ENCODE measurements at places on chromosomes 6 and 20.

DNA sequence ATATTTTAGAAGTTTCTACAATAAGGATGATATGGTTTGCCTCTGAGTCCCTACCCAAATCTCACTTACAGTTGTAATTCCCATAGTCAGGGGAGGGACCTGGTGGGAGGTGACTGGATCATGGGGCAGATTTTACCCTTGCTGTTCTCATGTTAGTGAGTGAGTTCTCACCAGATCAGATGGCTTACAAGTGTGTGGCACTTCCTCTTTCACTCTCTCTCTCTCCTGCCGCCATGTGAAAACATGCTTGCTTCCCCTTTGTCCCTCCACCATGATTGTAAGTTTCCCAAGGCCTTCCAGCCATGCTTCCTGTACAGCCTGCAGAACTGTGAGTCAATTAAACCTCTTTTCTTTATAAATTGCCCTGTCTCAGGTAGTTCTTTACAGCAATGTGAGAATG lies 527.5 kb upstream of the ID4 start:
- DNase-seq, result no peak

GRCh38 chr6:170553534-170554012 lies 466 bp upstream of the PSMB1 start:
- no peak for DNase-seq

- no peak for DNase-seq
Measured at GRCh38 chr20:10922941-10923340, 249.1 kb upstream of the JAG1 start.

GRCh38 chr6:54971825-54972224 lies 125.3 kb downstream of the FAM83B start:
- no peak for DNase-seq

- no peak for DNase-seq
Measured at GRCh38 chr20:15320941-15321340, 983.5 kb upstream of the FLRT3 start.

GRCh38 chr6:167906899-167907298 lies 80.2 kb downstream of the AFDN start:
- no peak for DNase-seq

DNA sequence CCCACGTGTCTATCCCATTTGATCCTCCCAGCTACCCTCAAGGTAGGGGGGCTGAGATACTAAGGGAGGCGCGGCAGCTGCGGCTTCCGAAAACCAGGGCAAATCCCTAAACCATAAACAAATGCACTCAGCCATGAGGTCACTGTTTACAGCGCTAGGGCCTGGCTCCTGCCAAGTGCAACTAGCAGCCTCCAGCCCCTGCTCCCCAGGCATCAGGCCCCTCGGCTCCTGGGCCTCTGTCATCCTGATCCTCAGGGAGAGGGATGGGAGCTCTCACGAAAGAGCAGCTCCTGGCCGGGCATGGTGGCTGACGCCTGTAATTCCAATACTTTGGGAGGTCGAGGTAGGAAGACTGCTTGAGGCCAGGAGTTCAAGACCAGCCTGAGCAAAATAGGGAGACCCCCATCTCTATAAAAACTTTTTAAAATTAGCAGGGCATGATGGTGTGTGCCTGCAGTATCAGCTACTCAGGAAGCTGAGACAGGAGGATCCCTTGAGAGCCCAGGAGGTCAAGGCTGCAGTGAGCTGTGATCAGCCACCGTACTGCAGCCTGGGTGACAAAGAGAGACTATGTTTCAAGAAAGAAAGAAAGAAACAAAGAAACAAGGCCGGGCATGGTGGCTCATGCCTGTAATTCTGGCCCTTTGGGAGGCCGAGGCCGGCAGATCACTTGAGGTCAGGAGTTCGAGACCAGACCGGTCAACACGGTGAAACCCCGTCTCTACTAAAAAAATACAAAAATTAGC lies 42.5 kb upstream of the TLDC2 start:
- DNase-seq, result no peak

GRCh38 chr6:41189967-41190366 lies 11.0 kb downstream of the TREML2 start:
- no peak for DNase-seq

DNA sequence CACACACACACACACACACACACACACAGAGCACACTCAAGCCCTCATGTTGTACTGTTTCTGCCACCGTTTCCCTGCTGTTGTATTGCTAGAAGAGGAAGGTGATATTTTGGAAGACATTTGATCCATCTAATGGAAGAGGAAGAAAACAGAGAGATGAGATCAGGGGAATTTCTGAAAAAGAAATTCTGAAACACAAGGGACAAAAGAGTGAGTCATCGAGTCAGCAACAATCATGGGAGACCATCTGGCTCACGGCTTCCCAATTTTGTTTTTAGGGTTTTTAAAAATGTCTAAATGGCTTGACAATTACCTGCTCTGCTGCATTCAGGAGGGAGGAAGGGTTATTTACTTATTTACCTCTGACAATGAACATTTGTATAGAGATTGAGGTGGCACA lies 22.0 kb downstream of the SOX4 start:
- no peak for DNase-seq

- no peak for DNase-seq
Measured at GRCh38 chr20:46678516-46678915, 10.7 kb downstream of the TP53RK start.

GRCh38 chr20:63519668-63520503 lies 679 bp upstream of the PPDPF start:
- DNase-seq, result no peak

- DNase-seq, result no peak
Measured at GRCh38 chr6:35214869-35215664, 1.3 kb downstream of the SCUBE3 start.

- no peak for DNase-seq
Measured at GRCh38 chr6:14222956-14223355, 105.4 kb downstream of the CD83 start.

GRCh38 chr6:85236636-85237035 lies 213.2 kb upstream of the NT5E start:
- no peak for DNase-seq

- no peak for DNase-seq
Measured at GRCh38 chr6:112773187-112773586, 426.1 kb downstream of the RFPL4B start.

DNA sequence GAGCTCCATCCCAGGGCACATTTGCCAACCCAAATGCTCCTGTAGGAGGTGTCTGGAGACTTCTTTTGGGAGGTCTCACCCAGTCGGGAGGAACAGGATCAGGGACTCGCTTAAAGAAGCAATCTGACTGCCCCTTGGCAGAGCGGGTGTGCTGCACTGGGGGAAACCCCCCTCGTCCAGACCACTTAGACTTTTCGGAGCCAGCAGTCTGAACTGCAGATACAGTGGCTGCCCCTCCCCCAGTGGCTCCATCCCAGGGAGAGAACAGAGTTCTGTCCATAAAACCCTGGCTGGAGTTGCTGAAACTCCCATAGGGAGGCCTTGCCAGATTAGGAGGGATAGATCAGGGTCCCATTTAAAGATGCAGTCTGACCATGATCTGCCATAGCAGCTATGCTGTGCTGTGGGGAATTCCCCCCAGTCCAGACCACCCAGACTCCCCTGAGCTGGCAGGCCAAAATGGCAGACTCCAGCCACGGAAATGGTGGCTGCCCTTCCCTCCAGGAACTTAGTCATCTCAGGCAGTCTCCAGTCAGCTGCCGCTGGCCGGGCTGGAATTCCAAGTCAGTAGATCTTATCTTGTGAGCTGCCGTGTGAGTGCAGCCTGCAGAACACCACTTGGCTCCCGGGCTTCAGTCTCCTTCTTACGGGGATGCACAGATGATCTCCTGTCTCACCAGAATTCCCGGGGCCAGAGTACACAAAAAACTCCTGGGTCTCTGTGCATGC lies 278.1 kb upstream of the SASH1 start:
- no peak for DNase-seq

DNA sequence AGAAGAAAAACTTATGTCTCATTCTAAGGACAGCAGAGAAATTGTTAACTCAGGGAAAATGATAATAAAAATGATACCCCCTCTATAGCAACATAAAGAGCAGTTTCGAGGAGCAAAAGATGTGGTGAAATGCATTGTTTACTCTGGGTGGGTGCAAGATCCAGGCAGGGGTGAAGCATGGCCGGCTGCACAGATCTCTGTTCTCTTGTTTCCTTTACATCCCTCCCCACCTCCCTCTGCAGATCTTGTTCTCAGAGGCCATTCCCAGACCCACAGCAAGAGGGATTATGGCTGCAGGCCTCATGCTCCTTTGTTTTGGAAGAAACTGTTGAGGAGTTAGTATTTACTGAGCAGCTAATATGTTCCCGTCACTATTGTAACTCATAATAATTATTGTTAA lies 1.8 kb downstream of the BTN3A1 start:
- DNase-seq, result no peak

DNA sequence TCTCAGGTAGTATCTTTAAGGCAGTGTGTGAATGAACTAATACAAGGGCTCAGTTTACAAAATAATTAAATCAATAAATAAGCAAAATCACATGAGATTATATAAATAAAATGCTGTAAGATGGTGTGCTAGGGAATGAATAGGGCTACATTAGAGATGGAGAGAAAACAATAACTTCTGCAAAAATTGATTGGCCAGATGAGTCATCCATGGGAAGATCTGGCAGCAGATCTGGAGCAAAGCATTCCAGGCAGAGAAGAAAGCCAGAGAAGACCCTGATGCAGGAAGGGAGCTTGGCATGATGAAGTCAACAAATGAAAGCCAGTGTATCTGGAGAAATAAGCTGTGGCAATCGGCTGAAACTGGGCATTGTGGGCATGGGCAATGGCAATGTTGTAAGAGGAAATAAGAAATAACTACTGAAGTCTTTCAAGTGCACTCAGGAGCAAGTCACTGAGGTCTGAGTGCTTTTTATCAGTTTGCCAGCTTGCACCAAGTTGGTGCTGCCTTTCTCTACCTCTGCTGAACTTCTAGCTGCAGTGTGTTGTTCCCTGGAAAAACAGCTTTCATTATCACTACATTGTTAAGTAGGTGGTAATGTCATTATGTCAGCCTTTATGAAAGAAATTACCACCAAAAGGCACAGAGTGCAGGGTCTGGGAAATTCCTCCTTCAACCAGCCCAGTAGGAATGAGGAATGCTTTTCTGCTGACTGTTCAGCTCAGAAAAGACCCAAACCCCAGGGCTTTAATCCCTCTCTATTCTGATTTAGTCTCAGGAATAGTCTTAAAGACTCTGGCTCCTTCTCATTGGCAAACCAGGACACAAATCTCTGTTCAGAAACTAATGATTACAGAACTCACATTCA lies 231.6 kb downstream of the HTR1B start:
- no peak for DNase-seq

GRCh38 chr6:67952121-67952520 lies 683.0 kb upstream of the ADGRB3 start:
- DNase-seq, result no peak

DNA sequence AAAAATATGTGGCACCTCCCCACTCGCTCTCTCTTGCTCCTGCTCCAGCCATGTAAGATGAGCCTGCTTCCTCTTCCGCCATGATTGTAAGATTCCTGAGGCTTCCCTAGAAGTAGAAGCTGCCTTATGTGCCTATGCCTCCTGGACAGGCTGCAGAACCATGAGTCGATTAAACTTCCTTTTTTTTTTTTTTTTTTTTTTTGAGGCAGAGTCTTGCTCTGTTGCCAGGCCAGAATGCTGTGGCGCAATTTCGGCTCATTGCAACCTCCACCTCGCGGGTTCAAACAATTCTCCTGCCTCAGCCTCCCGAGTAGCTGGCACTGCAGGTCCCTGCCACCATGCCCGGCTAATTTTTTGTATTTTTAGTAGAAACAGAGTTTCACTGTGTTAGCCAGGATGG lies 112.5 kb downstream of the FAM217A start:
- no peak for DNase-seq

- DNase-seq, result no peak
Measured at GRCh38 chr6:110338820-110339470, 19.2 kb downstream of the METTL24 start.

- DNase-seq, result no peak
Measured at GRCh38 chr6:1250489-1251197, 61.3 kb upstream of the FOXQ1 start.

- no peak for DNase-seq
Measured at GRCh38 chr6:162165479-162165878, 562.1 kb downstream of the PRKN start.

DNA sequence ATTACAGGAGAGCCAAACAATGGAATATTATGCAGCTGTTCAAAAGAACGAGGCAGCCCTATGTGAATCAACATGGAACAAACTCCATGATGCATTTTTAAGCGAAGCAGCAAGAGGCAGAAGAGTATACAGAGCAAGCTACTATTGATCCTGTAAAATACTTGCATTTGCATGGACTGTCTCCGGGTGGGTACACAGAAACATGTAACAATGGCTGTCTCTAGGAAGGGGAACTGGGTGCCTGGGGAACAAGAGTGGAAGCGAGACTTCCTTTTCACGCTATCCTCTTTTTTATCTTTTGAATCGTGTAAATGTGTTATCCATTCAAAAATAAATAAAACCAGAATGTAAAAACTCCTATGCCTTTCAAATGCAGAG lies 93.3 kb upstream of the SIRPA start:
- no peak for DNase-seq

DNA sequence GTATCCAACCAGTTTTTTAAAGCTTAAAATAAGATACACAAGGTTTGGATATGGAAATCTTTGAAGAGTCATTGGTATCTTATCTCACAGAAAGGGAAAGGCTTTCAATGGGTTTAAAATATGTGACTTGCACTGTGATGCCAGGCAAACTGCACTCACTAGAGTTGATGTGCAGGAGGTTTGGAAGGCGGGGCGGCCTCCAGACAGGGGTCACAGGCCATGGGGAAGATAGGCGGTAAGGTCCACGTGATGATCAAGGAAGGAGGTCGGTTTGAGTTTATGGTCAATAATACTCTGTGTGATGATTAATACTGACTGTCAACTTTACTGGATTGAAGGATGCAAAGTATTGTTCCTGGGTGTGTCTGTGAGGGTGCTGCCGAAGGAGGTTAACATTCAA lies 9.5 kb upstream of the RAMACL start:
- DNase-seq, result no peak

DNA sequence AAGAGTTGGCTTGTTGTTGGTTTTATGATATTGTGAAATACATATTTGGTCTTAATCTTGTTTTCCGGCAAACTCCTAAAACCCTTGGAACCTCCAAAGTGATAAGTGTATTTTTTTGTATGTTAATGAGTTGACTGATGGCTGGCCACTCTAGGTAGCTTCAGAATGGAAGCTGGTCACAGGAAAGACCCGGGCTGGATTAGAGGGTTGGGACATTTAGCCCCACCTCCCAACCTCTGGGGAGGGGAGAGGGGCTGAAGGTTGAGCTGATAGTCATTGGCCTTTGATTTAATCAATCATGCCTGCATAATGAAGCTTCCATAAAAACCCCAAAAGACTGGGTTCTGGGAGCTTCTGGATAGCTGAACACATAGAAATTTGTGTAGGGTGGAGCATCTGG lies 42.7 kb downstream of the SASH1 start:
- DNase-seq, result no peak

- DNase-seq, result no peak
Measured at GRCh38 chr6:137157601-137158000, 15.8 kb downstream of the IL22RA2 start.

DNA sequence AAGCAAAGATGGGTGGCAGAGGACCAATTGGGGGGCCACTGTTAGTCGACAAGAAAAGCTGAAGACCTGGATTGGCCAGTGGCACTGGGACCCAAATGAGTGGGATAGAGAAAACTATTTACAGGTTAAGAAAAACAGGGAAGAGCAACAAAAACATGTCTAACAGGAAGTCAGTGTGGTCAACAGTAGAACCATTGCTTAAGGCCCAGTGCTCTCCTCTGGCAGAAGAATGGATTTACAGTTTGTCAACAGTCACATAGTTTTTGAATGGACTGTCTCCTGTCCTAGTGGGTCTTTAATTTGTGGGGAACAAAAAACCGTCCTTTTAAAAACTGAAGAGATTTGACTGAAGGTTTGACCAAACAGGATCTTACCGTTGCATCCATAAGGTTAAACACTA lies 12.1 kb upstream of the WTAP start:
- no peak for DNase-seq

All from hematopoietic multipotent progenitor cell treated with erythropoietin and hydrocortisone succinate and interleukin-3 and kit ligand, for 15 days (in vitro differentiated cells).